ENCODE measurements at places on chromosomes 6 and 20. TPM values are rescaled to one million over a fixed set of nuclear protein-coding genes. Genes with fewer than 3 reads are reported as not detected.
A peak's percentile ranks its signal among the peaks of the same experiment; 100 is the strongest.

- no peak for DNase-seq
Measured at GRCh38 chr6:107534571-107535141, 44.7 kb downstream of the SOBP start.

DNA sequence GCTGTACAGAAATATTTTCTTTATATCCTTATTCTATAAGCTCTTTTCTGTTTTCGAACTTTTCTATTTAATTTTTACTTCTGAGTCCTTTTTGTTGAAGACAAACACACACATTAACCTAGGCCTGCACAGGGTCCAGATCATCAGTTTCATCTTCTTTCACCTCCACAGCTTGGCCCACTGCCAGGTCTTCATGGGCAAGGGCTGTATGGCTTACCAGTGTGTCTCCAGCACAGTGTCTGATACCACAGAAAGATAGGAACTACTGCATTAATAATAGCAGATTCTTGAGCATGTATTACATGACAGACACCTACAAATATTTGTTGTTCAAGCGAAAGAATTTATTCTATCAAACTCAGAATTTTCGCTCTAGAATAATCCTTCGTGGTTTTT lies 24.4 kb downstream of the QKI start:
- DNase-seq: no peak

GRCh38 chr6:118772886-118773285 lies 121.1 kb upstream of the ASF1A start:
- no peak for DNase-seq

GRCh38 chr20:51106011-51106410 lies 83.1 kb upstream of the KCNG1 start:
- DNase-seq: no peak

GRCh38 chr6:45351667-45352066 lies 23.5 kb downstream of the RUNX2 start:
- no peak for DNase-seq

- DNase-seq: peak; percentile 46
Measured at GRCh38 chr6:35948725-35949124, 27.8 kb upstream of the SRPK1 start.

The FRS3 gene
- 4.4 TPM for total RNA-seq

The PAX1 gene
- total RNA-seq: not detected

DNA sequence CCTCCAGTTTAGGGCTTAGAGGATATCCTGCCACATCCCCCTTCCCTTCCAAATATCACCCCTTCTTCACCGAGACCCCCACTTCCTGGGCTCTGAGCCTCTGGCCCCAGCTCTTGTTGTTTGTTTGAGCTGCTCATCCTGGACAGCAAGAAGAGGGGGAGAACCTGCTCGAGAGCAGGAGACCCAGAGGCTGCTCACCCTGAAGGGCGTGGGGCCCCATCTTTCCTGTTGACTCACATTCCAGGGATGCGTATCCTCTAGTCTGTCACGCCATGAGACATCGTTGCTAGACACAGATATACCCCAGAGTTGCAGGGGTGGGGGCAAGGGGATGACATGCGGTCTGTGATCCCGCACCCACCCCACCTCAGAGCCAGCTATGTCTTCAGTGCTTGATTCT lies 5.7 kb upstream of the TNXB start:
- no peak for DNase-seq

DNA sequence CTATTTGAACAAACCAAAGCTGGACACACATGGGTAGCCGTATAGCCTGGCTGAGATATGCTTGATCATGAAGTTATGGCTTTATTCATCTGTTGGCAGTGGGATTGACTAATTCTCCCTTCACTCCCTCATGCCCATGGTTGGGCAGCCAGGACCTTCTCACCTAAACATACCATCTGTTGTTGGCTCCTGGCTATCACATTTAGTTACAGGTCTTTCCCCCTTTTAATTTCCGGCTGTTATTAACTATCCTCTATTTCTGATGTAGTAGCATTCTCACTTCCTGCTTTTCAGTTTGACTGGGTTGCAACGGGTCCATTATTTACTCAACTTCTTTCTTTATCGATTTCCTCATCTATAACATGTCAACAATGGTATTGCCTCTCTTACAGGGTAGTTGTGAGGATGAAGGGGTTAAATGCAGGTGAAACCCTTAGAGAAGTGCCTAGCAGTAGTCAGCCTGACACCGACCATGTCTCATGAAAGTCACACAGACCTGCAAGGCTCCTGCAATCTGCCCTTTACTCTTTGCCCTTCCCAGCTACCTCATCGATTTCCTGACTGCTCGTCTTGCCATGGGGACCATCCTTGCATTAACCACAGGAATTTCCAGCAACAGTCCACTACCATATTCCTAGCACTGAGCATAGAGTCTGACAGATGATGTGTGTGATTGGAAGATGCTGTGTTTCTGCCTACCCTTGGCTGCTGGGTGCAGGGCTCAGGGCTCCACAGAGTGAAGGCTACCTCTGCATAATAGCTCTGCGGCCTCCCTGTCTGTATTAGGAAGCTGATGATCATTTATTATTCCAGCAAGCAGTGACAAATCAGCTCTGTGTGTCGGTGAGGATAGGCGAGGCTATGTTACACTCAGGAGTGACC lies 42.2 kb downstream of the PPP1R14C start:
- no peak for DNase-seq

DNA sequence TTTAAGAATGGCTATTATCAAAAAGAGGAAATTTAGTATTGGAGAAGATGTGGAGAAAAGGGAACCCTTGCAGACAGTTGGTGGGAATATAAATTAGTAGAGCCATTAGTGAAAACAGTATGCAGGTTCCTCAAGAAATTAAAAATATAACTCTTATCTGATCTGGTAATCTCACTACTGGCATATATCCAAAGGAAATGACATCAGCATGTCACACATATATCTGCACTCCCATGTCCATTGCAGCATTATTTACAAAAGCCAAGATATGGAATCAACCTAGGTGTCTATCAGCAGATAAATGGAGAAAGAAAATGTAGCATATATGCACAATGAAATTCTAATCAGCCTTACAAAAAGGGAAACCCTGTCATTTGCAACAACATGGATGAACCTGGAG lies 2.6 kb downstream of the SIRPG start:
- peak; percentile 6 for DNase-seq

DNA sequence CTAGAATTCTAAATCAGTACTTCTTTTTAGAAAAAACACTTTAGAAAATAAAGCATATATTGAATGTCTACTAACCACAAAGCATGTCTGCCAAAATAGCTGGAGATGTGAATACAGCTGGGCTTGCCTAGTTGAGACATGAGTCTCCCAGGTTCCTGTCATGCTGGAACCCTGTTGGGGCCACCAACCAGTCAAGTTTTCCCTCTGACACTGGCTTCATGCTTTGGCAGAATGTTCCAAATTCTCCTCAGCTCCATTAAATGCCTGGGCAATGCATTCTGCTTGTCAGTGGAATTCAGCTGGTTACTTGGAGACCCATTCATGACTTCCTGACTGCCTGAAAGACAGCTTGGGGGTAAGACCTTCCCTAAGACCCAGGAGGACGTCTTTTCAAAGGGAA lies 87.2 kb downstream of the PRND start:
- no peak for DNase-seq

GRCh38 chr6:157492741-157493140 lies 111.8 kb downstream of the ZDHHC14 start:
- DNase-seq: no peak

The HS3ST5 gene
- total RNA-seq: not detected

The VSX1 gene
- not detected for total RNA-seq

- DNase-seq: no peak
Measured at GRCh38 chr6:65416621-65417020, 290.4 kb downstream of the EYS start.

The ZBTB9 gene
- 8.0 TPM for total RNA-seq

- DNase-seq: no peak
Measured at GRCh38 chr6:14709066-14709670, 536.7 kb upstream of the JARID2 start.

GRCh38 chr6:63734923-63735322 lies 99.3 kb downstream of the PHF3 start:
- DNase-seq: no peak

GRCh38 chr20:63531686-63532448 lies 5.3 kb downstream of the PTK6 start:
- DNase-seq: no peak

DNA sequence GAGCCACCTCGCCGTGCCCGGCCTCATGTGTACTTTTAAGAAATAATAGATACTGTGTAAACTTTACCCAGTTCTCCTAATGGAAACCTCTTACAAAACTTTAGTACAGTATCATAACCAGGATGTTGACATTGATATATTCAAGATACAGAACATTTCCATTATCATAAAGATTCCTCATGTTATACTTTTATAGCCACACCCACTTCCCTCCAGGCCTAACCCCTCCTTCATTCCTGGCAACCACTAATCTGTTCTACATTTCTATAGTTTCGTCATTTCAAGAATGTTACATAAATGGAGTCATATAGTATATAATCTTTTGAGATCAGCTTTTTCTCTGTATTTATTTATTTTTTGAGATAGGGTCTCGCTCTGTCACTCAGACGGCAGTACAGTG lies 52.6 kb upstream of the SALL4 start:
- DNase-seq: no peak

GRCh38 chr6:55320696-55321086 lies 6.6 kb upstream of the GFRAL start:
- DNase-seq: no peak

The LGSN gene
- total RNA-seq: not detected

DNA sequence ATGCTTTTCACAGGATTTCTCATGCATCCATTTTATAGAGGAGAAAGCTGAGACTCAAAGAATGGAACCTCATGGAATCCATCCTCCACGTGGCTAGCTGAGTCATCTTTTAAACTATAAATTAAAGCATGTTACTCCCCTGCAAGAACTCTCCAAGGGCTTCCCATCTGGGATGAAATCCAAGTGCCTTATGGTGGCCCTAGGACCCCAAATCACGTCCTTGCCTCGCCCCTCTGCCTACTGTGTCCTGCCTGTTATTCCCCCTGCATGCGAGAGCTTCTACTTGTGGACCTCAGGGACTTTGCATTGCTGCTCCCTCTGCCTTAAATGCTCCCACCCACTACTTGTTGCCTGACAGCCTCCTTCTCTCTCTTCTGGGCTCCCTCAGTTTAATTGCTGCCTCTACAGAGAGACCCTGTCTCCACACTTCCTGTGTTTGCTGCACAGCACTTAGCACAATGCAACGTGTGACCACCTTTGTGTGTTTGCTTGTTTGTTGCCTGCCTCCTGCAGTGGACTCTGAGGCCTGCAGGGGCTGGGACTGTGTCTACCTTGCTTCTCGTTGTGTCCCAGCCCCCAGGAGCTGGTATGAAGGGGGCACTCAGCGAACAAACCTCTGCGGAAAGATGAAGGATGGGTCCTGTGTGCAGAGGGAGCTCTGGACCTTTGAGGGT lies 39.4 kb downstream of the TOX2 start:
- no peak for DNase-seq

GRCh38 chr6:97289332-97289731 lies 6.3 kb upstream of the MMS22L start:
- no peak for DNase-seq

The GINM1 gene
- 38.2 TPM for total RNA-seq
